ENCODE measurements at places on chromosomes 16 and 17.

GRCh38 chr17:82870541-82870940 is 30.7 kb upstream of the ZNF750 start:
- DNase-seq: no peak

GRCh38 chr17:19402171-19402570 is 8.9 kb upstream of the RNF112 start:
- DNase-seq: no peak

GRCh38 chr17:80285237-80285920 is 24.7 kb downstream of the RNF213 start:
- DNase-seq: no peak

- DNase-seq: no peak
Measured at GRCh38 chr16:89621698-89622409, 8.4 kb downstream of the DPEP1 start.

- no peak for DNase-seq
Measured at GRCh38 chr16:22162656-22163009, 327 bp downstream of the SDR42E2 start.

DNA sequence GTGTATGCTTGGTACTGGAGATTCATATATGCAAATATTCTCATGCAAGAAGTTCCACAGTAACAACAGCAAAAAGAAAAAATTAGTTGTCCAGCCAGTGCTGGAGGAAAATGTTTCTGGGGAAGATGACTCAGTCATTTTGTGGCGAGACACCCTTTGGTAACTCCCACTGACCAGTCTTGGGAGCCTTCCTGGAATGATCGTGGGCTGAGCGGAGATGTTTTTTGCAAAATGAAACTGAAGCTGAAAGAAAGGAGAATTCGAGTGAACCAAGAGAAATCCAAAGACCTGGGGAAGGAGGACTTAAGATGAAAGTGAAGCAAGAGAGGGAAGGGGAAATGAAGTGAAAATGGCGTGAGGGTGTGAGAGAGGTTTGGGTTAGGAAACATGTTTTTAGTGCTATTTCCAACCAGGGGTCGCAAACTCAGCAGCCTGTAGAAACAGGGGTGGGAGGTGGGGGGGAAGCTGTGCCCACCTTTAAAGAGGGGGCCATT is 5.2 kb downstream of the ITPRIPL2 start:
- no peak for DNase-seq

DNA sequence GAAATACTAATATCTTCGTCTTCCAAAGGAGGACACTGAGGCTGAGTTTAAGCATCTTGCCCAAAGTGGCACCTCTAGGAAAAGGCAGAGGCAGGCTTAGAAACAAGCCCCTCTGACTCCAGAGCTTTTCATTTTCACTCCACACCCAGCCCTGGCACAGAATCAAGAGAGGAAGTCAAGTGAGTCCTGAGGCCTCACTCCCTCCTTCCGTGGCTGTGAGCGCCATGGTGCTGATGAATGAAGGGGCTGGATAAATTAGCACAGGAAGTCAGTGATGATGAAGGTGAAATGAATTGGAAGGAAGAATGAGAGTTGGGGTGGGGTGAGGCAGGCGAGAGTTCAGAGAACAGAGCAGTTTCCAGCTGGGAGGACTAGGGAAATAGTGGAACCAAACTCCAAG is 179.3 kb downstream of the TMEM132E start:
- DNase-seq: no peak

GRCh38 chr17:63421681-63422645 is 24.1 kb downstream of the CYB561 start:
- no peak for DNase-seq

DNA sequence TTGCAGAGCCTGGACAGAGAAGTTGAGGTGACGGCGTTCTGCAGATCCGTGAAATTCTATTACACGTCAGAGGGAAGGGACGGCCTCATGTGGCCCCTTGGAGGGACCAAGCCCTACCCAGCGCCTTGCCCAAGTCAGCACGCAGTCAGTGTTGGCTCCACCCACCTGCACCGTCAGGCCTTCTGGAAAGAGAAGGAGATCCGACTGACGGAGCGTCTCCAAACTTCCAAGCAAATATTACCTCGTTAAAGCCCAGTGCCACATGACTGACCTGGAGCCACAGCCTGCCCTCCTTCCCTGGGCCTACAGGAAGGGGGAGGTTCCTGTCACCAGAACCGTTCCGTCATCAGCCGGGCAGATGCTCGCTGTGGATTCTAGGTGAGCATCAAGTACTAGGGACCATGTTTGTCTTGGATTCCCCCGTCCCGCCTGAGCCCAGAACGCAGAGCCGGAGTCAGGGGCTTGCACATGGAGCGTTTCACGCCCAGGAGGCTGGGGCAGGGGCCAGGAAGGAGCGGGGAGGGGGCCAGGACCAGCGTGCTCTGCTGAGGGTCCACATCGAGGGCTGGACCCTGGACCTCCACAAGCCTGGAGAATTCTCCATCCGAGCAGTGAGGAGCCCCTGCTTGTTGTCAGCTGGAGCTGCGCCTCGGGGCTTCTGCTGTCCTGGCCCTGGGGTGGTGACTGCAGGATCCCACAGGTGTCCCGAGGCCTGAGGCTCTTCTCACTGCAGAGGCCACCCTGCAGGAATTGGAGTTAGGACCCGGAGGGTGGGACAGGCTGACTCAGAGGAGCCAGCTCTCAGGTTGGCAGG is 22.6 kb upstream of the METRNL start:
- DNase-seq: no peak
